ENCODE measurements at places on chromosomes 12 and 14.

GRCh38 chr12:15268927-15269552 lies 47.8 kb upstream of the RERG start:
- peak; percentile 65 for DNase-seq

- DNase-seq: no peak
Observed at GRCh38 chr12:31655792-31656191, 3.7 kb upstream of the ETFBKMT start.

DNA sequence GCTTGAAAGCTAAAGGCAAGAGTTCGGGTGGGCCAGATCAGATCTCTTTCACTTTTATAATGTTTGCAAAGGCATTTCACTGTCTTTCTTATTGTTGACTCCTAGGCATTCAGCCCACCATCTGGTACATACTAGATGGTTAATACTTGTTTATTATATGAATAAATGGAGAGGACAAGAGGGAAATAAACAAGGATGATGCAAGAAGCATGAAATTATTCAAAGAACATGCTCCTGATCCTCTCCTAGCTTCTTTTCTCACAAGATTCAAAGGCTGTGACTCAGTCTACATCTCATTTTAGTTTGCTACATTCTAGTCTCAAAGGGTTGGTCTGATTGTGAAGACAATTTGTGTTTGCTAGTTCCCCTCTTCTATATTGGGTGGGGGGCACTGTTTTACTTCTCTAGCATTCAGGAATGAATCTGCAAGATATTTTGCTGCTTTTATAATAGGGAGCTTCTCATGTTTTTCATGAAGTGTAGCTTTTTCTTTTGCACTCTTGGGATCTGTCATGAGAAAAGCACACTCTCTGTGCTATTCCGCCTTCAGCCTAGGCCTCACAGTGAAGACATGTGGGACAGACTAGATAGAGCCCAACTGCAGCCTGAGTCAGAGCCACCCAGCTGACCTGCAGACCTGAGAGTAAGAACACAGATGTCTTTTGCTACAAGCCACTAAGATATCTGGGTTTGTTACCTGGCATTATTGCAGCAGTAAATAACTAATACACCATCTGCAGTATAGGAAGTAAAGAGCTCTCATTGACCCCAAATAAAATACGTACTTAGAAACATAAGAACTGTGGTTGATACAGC lies 65.7 kb downstream of the PTHLH start:
- DNase-seq: peak; percentile 52

GRCh38 chr12:20305470-20305869 lies 62.9 kb upstream of the PDE3A start:
- no peak for DNase-seq

GRCh38 chr14:103861413-103862392 lies 14.3 kb upstream of the PPP1R13B start:
- DNase-seq: no peak

DNA sequence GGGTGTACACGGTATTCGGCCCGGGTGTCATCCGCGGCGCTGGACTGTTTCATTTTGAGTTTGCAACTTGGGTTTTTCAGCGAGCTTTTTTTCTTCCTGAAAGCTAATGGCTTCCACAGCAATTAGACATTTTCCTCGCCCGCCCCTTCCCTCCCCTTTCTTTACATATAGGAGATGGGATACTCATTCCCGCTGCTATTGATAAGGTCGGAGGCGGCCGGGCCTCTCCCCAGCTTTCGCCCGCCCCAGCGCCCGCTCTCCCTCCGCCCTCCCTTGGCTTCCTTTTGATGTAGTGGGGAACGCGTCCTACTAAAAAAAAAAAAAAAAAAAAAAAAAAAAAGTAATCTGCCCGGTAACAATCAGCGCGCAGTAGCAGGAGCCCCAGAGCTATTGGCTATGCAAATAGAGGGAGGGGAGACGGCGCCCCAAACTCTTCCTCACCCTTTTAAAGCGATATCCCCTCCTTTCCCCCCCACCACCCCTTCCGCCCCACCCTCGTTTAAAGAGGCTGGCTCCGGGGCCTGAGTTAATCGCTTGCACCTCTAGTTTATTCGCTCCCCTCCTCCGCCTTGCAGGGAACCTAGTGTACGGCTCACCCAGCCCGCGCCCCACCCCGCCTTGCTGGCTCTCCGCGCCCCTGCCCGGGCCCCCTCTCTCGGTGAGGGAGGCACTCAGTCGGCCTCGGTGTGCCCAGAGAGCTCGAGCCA lies 1.7 kb upstream of the CCND2 start:
- DNase-seq: peak; percentile 94

GRCh38 chr12:39795481-39795880 lies 175.9 kb upstream of the ABCD2 start:
- DNase-seq: no peak

GRCh38 chr12:116213885-116214527 lies 63.5 kb downstream of the MED13L start:
- peak; percentile 13 for DNase-seq

DNA sequence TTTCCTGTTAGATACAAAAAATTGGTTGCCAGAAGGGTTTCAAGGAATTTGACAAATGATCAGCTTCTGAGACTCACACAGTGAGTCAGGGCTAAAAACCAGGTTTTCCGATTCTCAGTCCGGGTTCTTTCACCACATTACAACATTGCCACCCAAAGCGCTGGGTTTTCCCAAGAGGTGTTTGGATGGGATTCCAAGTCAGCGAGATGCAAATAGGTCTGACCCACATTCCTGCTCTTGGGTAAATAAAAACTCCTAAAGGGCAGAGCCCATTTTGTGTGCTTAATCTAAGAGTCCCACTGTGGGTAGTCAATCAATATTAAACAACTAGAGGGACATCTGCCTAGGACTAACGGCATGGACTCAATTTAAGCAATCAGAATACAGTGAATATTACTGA lies 5.4 kb upstream of the RIC8B start:
- no peak for DNase-seq

- no peak for DNase-seq
Observed at GRCh38 chr12:64258576-64258975, 36.5 kb upstream of the KICS2 start.

GRCh38 chr12:15276088-15276698 lies 46.1 kb upstream of the PTPRO start:
- DNase-seq: peak; percentile 58

- DNase-seq: peak; percentile 69
Observed at GRCh38 chr14:86221755-86222154, 691.8 kb downstream of the FLRT2 start.

- DNase-seq: no peak
Observed at GRCh38 chr12:1320021-1320420, 274.4 kb downstream of the FBXL14 start.

DNA sequence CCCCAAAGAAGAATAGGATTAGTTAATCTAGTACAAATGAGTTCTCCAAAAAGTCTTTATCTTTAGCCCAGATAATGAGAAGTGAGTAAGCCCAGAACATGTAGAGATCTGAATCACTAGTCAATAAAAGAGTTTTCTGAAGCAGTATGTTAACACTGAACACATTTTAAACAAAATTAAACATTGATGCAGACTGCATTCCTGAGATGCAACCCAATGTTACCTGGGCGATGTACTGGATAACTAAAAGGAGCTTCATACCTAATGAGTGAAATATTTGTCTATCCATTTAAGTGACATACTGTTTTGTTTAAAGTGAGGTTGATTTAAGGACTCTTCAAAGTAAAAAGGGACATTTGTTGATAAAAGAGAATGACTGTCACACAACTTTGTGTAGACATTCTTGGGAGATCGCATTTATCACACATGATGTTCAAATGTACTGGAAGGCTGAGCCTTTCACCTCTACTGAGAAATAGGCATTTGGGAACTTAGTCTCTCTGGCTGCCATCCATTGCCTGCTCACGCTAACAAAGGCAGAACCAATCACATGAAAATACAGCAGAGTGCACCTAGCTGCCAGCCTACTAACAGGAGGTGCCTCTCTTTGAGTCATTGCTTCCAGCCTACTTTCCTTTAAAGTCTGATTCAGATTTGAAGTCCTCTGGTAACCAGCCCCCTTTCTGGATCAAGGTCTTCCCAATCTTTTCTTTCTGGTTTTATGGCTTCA lies 287.7 kb downstream of the BTG1 start:
- no peak for DNase-seq

DNA sequence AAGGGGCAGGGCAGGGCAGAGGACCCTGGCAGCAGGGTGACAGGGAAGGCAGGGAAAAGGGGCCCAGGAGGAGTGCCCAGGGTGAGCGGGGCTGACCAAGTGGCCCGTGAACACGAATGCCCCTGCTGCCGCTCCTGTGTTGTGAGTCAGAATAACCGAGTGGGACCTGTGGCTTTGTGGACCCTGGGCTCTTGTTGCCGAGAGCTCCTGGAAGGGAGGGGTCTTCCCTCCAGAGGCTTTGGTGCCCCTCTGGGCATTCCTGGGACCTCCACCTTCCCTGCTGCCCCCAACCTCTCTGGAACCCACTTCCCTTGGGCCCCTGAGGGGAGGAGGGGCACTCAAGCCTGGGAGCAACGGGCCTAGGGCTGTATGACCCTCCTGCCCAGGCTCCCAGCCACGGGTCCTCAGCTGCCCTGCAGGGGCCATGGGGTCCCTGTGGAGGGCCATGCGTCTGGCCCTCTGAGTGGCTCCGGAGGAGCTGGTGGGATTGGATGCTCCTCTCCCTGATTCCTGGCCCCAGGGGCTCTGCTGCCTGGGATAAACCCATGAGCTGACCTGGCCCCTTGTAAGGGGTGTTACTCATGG lies 319.4 kb downstream of the TMEM121 start:
- no peak for DNase-seq

DNA sequence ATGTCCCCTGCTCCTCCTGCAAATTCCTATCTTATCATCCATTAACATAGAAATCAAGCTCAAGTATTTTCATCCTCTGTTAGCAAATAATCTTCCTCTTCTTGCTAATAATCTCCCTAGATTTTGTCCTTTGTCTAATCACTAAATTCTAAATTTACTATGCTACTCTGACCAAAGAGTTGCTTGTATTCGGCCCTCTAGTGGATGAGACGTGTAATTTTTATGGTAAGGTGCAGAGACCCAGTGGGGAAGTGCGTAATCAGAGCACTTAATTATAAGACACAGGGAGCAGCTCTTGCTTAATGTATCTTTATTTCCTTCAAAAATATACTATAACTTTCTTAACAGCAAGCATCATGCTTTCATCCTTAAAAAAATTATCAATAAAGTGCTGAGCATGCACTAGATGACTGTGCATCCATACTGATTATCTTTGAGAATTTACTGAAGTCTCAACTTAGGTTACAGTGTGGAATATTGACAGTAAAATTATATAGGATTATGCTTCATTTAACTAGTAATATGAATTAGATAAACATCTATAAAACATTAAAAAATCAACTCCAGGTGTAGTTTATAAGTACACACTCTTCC lies 212.6 kb downstream of the SLC16A7 start:
- peak; percentile 40 for DNase-seq

DNA sequence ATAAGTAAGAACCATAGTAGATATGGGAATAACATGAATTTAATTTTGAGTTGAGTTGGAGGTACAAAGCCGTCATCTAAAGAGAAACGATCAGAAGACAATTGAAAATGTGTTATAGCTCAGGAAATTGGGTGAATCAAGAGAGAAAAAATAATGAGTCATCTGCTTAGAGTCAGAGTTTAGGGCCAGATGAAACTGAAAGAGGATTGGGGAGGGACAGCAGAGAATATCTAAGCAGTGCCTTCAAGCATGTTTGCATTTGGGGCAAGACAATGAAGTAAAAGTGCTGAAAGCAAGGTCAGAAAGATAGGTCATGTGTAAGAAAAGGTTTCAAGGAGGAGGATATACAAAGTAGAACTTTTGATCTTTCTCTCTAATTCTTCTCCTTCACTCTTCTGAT lies 49.4 kb downstream of the SLC15A5 start:
- DNase-seq: peak; percentile 43

DNA sequence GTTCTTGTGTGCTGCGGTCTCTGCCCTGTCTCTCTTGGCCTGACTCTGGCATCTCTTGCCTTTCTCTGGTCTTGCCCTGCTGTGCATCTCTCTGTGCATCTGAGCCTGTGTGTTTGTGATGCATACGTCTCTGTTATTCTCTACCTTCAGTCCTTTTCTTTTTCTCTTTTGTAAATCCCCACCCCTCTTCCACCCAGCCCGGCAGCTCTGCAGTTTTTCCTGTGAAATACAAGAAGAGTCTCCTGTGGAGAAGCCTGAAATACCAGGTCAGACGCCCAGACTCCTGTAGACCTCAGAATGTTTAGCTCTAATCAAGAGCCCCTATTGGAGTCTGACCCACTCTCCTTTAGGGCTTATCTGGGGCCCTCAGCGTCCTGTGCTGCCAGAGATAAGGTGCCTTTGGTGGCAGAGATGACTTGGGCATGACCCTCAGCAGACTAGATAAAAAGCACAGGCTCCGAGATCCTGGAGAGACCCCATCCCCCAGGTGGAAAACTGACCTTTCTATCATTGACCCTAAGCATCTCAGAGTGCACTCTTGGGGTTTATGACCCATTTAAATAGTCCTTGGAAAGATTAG lies 167.5 kb upstream of the SRRM4 start:
- peak; percentile 66 for DNase-seq

Data from OCI-M1 (cell line).